Type B pancreatic cell (in vitro differentiated cells): ENCODE measurements at places on chromosomes 2 and 18.

DNA sequence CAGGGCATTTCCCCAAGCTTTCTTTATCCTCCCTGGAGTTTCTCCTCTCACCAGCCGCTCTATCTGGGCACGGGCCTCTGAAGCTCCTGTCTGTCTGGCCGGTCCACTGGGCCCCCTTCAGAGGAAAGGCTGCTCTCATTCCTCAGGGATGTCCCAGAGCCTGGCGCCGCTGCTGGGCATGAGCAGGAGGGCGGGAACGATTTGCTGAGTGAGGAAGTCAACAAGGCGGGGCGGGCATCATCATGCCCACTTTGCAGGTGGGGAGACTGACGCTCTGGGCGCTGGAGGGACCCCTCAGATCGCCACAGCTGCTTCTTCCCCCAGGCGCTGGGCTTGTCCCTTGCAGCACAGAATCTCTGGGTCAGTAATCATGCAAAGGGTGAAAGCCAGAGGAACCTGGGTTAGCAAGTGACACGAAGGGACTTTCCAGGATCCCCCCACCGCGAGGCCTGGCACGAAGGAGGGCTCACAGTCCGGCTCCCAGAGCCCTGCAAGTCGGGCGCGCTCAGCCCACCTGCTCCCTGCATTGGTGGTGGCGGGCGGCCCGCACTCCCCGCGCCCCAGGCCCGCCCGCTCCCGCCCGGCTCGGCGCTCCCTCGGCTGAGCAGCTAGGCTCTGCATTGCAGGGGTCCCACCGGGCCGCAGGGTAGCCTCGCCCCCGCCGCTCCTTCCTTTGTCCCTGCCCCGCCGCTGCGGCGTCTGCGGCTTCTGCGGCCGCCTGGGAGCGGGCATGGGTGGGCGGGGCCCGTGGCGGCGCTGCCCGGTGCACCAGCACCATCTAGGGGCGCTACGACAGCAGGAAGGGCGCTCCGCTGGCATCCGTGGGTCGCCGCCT lies 157.8 kb downstream of the CYRIA start:
- DNase-seq, result peak; percentile 82
- peak overlapping the region; percentile 69 for H3K4me3 ChIP-seq
- no peaks in the 10 kb centered on the region for H3K36me3 ChIP-seq
- peaks cover 20% of the 10 kb centered on the region for H3K4me1 ChIP-seq

- no peak overlapping the region for H3K4me3 ChIP-seq
- H3K27ac ChIP-seq, result no peak overlapping the region
- H3K36me3 ChIP-seq, result peaks cover 7% of the 10 kb centered on the region
- H3K4me1 ChIP-seq, result peaks cover 15% of the 10 kb centered on the region
- DNase-seq, result peak; percentile 52
Measured at GRCh38 chr2:120750488-120751210, 15.0 kb downstream of the GLI2 start.

GRCh38 chr2:197911667-197912066 lies 107.3 kb downstream of the PLCL1 start:
- no peaks in the 10 kb centered on the region for H3K36me3 ChIP-seq
- H3K27me3 ChIP-seq, result peaks cover 2% of the 10 kb centered on the region
- no peak overlapping the region for H3K27ac ChIP-seq
- peaks cover 4% of the 10 kb centered on the region for H3K4me1 ChIP-seq
- no peak overlapping the region for H3K4me3 ChIP-seq

- H3K4me1 ChIP-seq, result peaks cover 5% of the 10 kb centered on the region
- peak overlapping the region; percentile 91 for H3K27ac ChIP-seq
- no peaks in the 10 kb centered on the region for H3K36me3 ChIP-seq
- DNase-seq, result no peak
Measured at GRCh38 chr2:164967781-164968228, 12.5 kb upstream of the SLC38A11 start.

DNA sequence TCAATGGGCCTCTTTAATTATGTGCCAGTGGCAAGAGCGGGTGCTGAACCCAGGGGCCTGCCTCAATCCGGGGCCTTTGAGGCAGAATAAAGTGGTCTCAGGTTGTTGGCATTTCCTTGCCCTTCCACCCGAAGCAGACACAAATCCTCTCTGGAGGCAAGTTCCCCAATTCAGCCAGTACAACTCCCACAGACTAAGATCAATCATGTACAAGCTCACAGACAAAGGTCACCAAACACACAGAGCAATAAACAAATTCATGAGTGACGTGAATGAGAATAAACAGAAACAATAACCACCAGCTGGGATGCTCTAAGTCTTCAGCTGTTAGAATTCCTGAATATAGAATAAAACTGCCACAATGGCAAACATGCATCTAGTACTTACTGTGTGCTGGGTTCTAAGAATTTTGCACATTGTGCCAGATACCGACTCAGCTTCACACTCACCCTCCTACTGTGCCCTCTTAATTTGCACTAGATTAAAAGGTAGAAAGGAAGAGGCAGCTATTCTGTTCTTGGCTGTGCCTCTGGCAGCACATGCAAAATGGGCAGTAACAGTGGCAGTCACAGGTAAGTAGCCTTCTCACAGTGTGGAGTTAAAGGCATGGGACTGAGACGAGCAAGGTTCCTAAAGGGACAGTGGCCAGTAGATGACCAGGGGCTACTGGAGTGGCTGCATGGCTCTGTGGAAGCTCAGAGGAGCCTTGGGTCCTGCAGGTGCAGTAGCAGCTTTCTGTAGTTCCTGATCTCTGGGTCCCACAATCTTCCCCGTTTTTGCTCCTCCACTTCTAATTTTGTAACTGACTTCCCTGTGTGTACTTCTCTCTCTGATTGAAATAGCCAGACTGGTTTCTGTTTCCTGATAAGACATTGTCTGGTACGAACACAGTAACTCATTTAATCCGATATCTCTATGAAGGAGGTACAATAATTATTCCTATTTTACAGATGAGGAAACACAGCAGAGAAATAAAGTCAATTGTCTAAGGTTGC lies 34.6 kb upstream of the IL1B start:
- H3K36me3 ChIP-seq, result no peaks in the 10 kb centered on the region
- DNase-seq, result no peak
- H3K4me3 ChIP-seq, result no peak overlapping the region
- H3K27ac ChIP-seq, result peak overlapping the region; percentile 32
- H3K27me3 ChIP-seq, result peaks cover 23% of the 10 kb centered on the region

DNA sequence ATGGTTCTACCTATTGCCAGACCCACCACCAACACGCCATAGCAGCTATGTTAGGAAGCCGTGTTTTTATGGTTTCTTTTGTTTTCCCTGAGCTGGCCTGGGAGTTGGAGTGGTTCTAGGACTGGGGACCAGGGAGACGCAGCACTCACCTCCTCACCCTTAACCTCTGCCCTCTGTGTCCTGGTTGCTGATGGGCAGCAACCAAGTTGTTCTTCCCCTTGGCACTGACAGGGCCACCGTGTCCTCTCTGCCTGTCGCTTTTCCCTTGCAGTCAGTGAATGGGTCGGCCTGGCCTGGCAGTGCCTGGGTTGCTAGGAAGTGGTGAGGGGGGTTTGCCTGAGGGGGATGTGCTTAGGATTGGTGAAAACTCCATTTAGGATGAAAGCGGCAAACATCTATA lies 197.1 kb upstream of the GATA6 start:
- H3K4me1 ChIP-seq, result peaks cover 5% of the 10 kb centered on the region
- no peak overlapping the region for H3K27ac ChIP-seq
- no peaks in the 10 kb centered on the region for H3K27me3 ChIP-seq
- H3K36me3 ChIP-seq, result no peaks in the 10 kb centered on the region

DNA sequence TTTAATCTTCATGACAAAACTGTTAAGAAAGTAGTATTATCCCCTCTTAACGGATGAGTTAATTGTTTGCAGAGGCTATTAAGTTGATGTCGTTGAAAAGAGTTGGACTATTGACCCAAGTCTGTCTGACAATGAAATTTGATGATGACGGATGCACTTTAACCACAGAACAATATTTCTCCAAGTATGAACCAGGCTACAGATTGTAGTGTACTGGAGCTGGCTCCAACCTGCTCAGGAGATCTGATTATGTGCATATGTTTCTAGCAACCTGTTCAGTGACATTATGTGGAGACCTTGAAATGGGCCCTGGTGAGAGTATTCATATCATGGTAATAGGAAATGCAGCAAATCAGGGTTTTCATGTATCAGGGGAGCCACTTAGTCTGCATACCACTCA lies 174.1 kb downstream of the CDH7 start:
- no peaks in the 10 kb centered on the region for H3K27me3 ChIP-seq
- no peaks in the 10 kb centered on the region for H3K36me3 ChIP-seq
- no peak for DNase-seq
- no peaks in the 10 kb centered on the region for H3K4me1 ChIP-seq
- H3K4me3 ChIP-seq, result no peak overlapping the region
